Stimulated activated CD4-positive, alpha-beta T cell treated with anti-CD3 and anti-CD28 coated beads, Interleukin-15, amount 100 ng/mL, for 48 hours (primary cell): ENCODE measurements at places on chromosomes 3 and 15.
A peak's percentile ranks its signal among the peaks of the same experiment; 100 is the strongest.

DNA sequence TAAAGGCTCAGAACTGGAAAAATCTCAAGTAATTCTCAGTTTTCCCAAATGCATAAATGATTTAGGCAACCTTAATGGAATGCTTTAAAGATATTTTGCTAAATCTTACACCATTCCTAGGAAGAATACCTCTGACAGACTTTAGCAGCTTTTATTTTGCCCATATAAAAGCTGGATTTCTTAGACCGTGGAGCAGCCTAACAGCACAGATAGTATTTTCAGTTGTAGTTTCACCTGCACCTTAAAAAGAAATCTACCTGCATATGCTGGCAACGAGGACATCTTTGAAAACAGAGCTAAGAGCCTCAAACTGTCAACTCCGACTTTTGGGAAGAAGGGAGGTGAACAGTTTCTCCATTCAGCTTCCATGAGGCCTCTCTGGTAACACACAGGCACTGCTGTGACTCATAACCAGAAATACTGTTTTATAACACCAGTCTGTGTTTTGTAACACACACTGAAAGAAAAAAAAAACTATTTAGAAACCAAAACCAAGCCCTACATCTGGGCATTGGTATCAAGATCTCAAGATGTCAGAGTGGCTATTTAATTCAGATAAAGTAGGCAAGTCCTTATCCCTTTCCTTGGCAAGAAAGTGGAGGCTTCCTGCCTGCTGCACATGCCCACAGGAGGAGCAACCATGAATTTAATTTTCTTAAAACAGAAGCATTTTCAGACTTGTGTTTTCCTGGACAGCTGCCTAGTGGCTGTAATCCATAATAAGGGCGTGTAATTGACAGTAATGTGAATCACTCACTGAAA lies 181.5 kb upstream of the ICE2 start:
- no peak for DNase-seq

DNA sequence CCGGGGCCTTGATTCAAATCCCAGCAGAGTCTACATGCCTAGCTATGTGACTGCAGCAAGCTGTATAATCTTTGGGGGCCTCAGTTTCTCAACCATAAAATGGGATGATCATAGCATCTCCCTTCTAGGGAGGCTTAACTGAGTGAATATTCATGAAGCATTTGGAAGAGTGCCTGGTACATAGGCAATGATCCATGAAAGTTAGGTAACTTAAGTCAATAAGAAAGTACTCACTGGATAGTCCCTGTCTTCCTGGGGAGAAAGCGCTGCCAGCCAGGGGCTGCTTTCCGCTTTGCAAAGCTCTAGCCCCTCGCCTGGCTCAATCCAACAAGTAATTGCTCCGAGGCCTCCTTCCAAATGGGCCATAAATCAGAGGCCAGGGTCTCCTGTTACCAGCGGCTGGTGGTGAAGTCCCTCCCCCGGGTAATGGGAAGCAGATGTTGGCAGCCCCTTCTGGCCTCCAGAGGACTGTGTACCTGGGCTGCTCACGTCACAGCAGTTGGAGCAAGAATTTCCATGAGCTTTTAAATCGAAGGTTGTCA lies 521.9 kb upstream of the PROK2 start:
- DNase-seq = no peak

DNA sequence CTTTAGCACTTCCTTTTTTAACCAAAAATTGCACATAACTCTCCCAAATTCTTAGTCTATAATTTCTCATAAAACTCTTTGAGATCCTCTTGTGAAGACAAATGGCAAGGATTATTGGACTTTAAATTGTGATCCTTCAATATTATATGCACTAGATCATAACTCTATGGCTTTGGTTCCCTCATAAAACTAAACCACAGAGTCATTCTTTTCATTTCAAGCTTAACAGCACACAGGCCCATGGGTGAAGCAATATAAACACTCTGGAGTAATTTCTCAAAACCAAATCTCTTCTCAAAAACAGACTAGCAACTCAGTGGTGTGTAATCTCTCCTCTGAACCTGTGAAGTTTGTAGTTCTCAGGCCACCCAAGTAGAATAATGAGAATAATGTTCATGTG lies 171.0 kb upstream of the NECTIN3 start:
- no peak for DNase-seq

DNA sequence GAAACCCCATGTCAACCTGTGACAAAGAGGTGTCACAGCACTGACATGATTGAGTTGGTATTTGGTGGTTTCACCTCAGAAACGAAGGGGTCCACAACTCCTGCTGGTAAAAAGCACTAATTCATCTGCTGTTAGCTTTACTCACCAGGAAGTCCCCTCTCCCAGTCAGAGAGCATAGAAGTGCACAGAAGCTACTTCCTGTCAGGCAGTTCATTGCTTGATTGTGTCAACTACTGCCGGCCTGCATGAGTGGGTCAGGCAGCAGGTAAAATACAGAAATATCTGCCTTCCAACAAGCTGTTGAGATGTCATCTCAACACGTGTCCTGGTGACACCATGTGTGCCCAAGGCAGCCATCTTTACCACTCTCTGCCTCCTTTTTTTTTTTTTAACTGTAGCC lies 596.6 kb upstream of the NR2F2 start:
- no peak for DNase-seq

GRCh38 chr3:183155499-183155898 lies 7.0 kb downstream of the LAMP3 start:
- DNase-seq = no peak

DNA sequence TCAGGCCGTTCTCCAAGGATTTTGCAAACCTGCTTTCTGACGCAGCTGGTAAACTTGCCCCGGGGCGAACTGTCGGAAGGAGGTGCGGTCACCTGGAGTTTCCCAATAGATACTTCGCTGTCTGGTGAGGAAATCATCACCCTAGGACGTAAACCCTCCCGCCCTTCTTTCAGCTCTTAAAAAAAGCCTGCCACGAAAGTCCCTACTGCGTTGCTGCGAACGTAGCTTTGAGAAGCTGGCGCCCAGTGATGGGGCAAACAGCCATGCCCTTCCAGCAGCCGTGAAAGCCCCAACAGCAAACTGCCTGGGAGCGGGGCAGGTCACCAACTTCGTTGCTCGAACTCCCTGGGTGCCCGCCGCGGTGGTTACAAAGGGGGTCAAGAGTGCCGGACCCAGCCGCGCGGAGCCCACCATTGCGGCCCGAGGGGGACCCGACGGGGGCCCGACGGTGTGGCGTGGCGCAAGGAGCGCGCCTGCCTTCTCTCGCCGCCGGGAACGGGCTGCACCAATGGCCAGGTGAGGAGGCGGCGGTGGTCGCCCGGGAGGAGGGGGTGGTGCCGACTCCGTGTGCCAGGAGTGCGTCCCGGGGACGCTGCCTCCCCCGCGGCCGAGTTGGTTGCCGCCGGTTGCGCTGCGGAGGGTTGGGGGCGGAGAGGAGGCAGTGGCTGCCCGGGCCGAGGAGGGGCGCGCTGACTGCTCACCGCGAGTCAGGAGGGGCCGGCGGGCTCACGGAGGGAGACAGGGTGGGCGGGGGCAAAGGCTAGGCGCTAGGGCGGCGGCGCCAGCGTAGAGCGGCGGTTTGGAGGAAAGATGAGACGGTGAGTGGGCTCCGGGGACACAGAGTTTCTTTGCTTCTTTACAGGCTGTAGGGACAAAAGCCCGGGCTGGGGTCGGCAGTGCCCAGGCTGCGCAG lies at the start of gene PHLDB2:
PHLDB2 (plus strand) TSS at position 205 of the 913 bp plus-strand sequence. CDS start 24,813 bp downstream, outside the sequence.
- peak; percentile 16 for DNase-seq

DNA sequence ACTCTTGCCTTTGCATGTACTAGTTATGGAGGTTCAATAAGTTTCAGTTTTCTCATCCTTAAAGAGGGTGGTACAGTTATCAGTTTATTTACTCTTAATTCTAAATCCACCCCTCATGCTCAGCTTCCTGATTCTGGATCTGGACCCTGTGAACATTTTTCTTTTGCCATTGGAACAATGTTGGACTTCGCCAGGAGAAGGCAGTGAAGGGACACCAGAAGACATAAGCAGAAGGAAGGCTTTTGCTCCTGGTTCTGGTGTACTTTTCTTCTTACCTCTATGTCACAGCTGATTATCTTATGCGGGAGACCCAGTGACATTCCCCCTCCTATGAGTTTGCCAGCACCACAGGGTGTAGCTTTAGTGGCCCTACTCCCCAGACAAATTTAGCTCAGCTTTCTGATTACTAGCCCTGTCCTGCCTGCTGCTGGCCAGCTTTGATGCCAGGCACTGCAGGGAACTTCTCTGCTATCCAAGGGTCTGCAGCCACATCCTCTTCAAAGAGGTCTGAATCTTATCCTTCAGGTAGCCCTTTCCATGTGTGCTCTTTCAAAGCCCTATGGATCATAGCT lies 466.3 kb upstream of the EPHA3 start:
- DNase-seq = no peak

- DNase-seq = no peak
These were observed 1.2 kb downstream of the TRPM7 start for GRCh38 chr15:50685191-50685975.

DNA sequence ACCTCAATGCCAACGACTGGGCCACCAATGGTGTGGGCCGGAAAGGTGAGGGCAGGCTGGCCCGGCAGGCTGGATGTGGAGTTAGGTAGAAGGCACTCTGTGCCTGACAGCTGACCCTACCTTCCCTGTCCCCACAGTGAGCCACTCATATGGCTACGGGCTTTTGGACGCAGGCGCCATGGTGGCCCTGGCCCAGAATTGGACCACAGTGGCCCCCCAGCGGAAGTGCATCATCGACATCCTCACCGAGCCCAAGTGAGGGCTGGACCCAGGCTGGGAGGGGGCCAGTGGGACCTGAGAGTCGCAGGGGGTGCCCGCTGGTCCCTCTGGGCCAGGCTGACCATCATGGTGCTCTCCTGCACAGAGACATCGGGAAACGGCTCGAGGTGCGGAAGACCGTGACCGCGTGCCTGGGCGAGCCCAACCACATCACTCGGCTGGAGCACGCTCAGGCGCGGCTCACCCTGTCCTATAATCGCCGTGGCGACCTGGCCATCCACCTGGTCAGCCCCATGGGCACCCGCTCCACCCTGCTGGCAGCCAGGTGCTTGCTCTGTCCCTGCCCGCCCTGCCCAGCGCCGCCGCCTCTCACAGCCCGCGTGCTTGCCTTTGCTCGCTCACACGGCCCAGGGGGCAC lies 4.5 kb upstream of the FES start:
- no peak for DNase-seq

DNA sequence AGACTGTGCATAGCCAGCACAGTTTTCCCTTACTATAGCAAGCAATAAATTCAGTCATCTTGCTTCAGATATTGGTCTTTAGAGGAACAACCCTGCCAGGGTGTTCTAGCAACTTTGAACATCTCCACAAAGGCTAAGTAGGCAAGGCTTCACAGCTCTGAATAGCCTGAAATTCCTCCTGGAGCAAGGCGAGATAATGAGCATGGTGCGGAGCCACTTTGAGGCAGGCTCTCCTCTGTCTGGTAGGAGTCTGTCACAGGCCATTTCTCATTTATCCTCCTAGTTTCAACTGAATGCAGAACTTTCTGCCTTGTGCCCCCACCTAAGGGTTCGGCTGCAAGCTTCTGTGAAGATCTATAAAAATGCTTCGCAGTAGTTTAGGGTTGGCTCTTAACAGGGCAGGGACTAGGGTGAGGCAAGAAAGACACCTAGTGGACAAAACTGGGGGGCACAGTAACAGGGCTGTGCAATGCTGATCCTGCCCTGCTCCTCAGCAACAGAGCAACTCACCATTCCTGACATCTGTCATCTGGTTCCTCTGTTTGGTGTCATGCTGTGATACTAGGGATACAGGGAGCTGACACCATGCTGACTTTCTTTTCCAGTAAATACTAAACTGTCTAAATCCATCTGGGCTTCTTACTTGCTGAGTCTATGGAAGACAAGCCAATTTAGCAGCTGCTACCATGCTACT lies 16.6 kb upstream of the EHHADH start:
- DNase-seq = no peak

DNA sequence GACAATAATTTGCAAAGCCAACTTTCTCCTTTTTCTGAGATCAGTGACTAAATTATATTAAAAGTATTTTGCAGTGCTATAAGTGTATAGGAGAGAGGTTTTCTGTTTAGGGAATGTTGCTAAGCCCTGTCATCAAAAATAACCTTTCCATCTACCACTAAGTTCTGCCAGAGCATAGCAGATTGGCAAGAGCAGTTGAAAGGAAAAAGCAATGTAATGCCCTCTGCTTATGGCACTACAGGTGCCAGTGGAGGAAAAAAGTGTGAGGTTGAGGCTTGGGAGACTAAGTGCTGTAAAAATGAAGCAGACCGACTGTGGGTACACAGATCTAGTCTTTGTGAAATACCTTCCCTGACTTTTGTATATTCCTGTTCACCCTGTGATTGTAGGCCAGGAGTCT lies 11.5 kb downstream of the FILIP1L start:
- DNase-seq = no peak

DNA sequence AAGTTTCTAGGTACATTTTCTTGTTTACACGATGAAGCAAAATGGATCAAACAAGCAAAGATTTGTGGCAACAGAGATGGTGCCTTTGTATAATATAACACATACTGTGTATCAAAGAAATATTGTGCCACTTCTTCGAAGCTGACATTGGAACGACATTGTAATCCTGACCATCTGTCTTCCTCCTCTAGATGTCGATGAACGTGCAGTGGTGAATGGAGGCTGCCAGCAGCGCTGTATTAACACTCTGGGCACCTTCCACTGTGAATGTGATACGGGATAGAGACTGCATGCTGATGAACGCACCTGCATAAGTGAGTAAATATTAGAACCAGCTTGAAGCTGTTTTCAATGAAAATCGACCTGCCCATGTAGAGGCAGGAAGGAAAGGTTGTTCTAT lies 613.3 kb upstream of the GOLIM4 start:
- no peak for DNase-seq

DNA sequence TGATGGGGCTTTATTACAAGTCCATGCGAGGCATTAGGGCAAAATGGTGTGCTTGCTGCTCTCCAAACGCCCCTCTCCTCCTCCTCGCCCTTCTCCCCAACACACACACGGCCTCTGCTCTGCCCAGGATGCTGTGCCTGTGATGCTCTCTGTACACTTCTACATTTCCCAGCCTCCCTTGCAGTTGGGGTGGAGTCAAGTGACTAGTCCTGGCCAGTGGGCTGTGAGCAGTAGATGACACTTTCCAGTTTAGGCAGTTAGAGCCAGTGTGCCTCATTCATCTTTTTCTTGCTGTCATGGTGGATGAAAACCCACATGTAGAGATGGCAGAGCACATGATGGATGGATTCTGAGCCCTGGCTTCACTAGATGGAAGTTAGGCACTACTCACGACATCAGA lies 5.4 kb downstream of the TRH start:
- DNase-seq = no peak
